ENCODE measurements at places on chromosomes 3 and 15.

DNA sequence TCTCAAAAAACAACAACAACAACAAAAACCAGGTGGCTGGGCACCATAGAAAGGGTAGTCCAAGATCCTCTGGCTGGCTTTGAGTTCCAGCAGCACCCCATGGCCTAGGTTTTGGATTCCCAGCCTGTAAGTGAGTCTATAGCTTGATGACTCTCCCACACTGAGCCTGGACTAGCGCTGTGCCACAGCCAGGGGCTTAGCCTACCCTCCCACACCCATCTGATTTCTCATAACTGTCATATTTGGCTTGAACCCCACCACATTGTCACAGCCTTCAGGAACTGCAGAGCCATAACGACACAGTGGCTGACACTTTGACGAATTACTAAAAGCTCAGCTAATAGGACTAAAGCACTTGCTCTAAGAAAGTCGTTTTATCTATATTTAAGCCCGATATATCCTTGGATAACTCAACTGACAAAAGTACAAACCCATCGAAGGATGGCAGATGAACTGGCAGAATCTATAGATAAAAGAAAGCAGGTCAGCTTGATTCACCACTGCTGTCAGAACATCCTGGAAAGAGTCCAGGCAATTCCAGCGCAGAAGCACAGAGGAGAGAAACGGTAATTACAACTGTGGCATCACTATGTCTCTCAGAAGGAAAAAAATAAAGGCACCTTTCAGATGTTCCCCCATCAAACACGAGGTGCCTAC lies 62.1 kb downstream of the HOMER2 start:
- DNase-seq, result no peak

- no peak for DNase-seq
These were observed 1.4 kb downstream of the PEAK1 start for GRCh38 chr15:77418391-77418965.

DNA sequence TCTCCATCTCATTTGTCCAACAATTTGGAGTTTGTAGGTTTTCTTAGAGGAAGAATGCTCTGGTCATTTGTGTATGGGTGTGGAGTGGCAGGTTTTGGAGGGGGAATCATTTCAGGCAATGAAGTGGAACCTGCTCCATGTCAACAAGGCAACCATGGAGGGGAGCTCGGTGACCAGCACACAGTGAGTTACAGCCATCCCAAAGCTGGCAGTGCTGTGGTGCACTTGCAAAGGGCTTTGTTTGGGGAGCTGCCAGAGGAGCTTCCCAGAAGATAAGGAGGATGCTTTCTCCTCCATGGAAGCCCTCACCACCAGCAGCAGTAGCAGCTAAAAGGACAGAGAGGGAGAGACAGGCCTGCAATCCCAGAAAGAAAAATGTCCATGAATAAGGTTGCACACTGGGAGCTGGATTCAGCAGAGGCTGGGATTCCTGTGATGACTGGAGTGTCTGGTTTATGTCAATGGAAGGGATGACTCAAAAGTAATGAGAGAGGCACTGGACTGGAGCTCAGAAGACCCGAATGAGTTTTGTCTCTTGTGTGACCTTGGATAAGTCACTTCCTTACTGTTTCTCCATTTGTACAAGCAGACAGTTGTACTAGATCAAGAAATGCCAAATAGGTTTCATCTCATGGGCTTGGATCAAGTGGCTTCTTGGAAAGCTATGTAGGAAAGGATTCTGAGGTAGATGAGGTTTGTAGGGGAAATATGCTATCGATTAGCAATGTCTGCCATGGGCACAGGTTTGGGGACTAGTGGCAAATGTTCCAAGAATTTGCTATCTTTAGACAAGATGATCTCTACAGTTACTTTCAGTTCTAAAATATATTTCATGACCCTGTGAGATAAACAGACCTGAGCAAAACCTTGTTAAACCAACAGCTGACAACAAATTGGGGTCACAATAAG lies 27.2 kb upstream of the UBE2Q2 start:
- no peak for DNase-seq

DNA sequence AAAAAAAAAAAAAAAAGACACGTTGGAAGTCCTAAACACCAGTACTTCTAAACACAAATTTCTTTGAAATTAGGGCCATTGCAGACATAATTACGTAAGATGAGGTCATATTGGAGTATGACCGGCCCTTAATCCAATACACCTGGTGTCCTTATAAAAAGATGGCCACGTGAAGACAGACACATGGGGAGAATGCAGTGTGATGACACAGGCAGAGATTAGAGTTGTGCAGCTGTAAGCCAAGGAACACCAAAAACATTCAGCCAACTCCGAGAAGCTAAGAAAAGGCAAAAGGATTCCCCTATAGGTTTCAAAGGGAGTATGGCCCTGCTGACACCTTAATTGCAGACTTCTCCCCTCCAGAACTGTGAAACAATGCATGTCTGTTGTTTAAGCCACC lies 379.0 kb upstream of the PDZRN3 start:
- DNase-seq, result no peak

- no peak for DNase-seq
These were observed 78.7 kb upstream of the SEC13 start for GRCh38 chr3:10399634-10400033.

DNA sequence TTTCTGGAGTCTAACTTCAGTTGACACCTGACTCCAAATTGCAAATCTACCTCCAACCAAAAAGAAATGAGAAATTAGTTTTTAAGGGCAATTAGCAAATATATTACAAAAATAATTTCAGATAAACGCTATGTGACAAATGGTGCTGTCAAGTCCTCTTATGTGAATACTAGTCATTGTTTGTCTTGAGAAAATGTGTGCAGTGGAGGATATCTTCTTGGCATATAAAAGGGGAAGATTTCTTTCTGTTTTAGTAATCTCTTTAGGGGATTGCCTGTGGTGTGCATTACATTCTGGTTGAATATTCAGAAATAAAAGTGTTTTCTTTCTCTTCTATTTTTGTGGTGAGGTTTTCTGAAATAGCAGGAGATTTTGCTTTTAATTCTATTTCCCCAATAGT lies 3.0 kb upstream of the GCSAM start:
- no peak for DNase-seq

- DNase-seq, result no peak
These were observed 264.6 kb downstream of the RORA start for GRCh38 chr15:60964527-60964926.

GRCh38 chr15:58523634-58524033 lies 91.8 kb downstream of the LIPC start:
- DNase-seq, result no peak

GRCh38 chr15:59972241-59972640 lies 31.9 kb upstream of the FOXB1 start:
- no peak for DNase-seq

DNA sequence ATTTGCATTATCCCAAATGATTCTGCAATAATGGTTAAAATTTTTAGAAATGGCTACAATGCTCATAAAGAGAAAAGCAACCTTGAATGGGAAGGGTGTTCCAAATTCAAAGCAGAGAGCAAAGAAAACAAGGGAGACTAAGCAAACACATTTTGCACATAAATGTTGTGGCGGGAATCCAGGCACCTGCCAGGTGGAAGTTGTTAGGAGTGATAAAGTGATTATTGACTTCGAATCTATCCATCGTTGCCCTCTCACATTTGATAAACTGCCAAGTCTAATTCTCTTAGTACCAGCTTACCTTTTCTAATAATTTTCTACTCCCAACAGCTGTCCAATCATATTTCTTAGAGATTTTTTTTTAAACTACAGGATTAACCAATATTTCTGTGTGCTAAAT lies 244.5 kb downstream of the CACNA2D3 start:
- no peak for DNase-seq

DNA sequence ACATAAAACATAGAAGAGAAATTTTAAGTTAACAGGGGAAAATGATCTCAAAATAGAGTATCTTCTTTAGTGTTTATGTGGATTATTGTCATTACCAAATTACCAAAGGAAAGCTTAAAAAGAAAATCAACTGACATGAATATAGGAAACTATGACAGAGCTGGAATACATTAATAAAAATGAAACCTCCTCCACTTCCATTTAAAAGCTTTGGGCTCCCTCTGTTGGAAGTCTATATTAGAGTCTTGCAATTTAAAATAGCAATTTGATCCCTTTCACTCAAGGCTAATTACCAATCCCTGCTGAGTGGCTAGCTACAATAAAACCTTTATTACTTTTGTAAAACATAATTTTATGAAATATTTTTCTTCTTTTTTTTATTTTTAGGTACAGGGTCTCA lies 61.4 kb upstream of the IMPG2 start:
- DNase-seq, result no peak

DNA sequence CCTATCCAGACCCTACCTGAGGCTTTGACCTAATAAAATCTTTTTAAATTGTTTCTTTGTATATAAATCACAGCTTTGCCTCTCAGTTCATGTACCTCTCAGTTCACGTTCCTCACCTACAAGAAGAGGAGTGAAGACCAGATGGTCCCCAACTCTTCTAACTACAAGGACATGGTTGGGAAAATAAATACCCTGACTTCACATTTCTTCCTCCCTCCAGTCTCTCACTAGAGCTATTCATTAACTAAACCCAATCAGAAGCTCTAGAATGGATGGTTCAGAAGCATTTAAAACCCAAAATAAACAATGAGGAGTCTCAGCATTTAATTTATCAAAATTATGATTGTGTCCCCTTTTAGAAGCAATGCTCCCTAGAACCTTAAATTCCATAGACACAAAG lies 97.3 kb upstream of the AGTR1 start:
- DNase-seq, result no peak

GRCh38 chr3:186109897-186110803 lies 1.3 kb upstream of the ETV5 start:
- no peak for DNase-seq

DNA sequence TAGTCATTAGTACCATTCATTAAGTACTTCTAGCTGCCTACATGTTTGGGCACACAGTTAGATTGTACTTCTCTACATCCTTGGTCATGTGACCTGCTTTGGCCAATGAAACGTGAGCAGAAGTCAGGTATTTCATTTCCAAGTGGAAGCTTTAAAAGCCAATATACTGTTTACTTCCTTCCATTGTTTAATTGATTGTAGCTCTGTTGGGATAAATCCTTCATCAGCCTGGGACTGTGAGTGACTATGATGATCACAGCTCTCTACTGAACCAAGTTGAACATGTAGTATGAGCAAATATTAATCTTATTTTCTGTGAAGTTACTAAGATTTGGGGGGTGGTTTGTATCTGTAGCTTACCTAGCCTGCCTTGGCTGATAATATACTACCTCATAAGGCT lies 116.5 kb upstream of the ROPN1 start:
- no peak for DNase-seq

DNA sequence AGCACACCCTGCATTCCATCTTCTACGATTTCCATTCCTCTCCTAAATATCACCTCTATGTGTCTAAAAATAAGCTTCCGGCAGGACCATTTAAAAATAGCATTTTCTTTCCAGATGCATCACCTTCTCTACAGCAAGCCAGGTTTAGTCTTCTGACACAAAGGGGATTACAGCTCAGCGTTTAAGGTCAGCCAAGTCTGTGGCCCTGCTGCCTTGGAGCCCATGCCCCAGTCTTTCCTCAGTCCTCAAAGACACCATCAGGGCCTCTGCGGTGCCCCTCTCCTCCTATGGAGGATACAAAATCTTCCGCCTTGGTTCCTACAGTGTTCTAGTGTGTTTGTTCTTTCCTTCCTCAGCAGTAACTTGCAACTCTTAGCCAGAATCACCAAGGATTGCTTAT lies 3.8 kb downstream of the SELENOS start:
- no peak for DNase-seq

GRCh38 chr3:126691765-126692164 lies 12.3 kb upstream of the CHCHD6 start:
- DNase-seq, result no peak

GRCh38 chr3:179797192-179797591 lies 144.4 kb downstream of the USP13 start:
- DNase-seq, result no peak

DNA sequence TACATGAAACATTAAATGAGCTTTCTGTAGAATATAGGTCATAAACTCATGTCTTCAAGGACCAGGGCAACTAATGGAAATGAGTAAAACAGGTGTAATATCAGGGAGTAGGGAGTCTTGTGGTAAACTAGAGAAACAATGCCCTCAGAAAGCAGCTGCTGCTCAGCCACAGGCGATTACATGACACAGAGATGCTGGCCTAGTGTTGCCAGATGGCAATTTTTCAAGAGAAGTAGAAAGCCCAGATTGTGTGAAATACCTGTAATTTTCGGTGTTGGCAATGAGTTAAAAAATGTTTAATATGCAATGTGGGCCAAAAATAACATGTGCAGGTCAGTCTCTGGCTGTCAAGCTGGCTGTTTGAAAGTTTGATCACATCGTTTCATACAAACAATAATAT lies 23.4 kb downstream of the NCEH1 start:
- no peak for DNase-seq

GRCh38 chr15:28955160-28955992 lies 69.6 kb downstream of the APBA2 start:
- DNase-seq, result no peak

GRCh38 chr3:152159328-152159727 lies 109.4 kb upstream of the MBNL1 start:
- no peak for DNase-seq
